ENCODE measurements at places on chromosomes 2 and 18. TPM values are rescaled to one million over a fixed set of nuclear protein-coding genes. Genes with fewer than 3 reads are reported as not detected.

- DNase-seq: no peak
These were observed 24.8 kb downstream of the FBLN7 start for GRCh38 chr2:112162956-112163355.

- no peak for DNase-seq
These were observed 19.3 kb upstream of the CTIF start for GRCh38 chr18:48519431-48520100.

CYP1B1 gene
- 5.6 TPM for total RNA-seq

DNA sequence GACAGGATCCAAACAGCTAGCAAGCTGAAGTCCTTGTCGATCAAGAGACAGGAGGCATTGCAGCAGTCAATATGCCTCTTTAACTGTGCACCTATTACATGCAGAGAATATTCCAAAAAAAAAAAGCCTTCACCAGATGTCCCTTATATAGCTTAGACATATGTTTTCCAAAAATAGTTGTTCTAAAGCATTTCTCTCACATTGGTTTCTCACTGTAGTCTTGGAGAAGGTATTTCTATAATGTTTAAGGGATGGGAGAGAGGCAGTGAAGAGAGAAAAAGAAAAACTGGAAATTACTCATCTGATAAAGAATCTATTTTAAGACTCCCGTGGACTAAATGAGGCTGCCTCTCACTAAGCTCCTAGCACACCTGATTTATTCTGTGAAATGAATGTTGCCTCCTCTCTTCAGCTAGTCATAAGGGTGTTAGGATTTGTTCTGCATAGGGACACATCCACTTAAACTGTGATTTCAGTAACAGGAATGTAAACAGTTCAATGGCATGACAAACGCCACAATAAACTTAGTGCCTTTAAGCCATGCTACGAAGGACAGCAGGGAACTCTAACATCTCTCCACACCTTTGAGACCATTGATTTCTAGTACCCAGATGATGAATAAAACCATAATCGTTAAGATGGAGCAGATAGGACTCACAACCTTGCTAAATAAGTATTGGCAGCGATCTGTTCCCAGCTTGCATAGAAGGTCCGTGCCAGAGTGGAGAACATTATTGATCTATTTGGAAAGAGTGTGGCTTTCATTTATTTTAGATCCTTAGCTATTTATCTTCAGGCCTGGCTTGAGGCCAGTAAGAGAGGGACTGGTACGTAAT is 98.6 kb upstream of the NCK2 start:
- no peak for DNase-seq

GRCh38 chr2:43329637-43330036 is 103.2 kb upstream of the ZFP36L2 start:
- DNase-seq: no peak

LAMA1 gene
- 0.08 TPM for total RNA-seq

KIAA2012 gene
- not detected for total RNA-seq
